Femur (tissue), 1 donor: ENCODE measurements at places on chromosomes 1 and 21.

DNA sequence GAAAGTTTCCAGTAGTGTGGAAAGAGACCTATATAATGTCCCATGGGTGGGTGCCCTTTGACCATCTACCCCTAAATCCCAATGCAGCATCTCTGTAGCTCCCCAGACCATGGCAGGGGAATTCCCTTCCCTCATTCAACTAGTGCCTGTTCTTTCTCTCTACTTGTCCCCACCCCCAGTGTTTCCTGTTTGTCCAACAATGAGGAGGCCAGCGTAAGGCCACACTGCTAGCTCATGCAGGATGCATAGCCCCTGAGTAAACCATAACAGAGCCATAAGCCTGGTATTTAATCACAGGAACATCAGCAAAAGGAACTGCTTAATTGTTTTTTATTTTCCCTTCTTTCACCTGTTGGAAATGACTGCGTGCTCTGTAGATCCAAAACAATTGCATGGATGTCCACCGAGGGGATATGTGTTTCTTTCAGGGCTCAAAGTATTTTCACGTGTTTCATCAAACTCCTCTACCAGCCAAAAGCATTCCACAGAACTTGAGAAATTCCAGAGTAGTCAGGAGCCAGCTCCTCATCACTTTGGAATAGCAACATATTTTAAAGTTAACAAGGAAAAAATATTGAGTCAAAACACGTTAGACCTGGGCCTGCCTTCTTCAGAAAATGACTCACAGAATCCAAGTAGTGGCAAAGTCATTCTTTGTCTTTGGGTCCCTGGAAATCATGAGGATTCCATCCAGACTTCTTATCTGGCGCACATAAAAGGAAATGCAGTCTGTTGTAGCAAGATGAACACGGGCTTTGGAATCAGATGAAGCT, 162.5 kb upstream of the SGIP1 start:
- DNase-seq = no peak

GRCh38 chr21:44761011-44761729, 40.5 kb downstream of the UBE2G2 start:
- no peak for DNase-seq

- DNase-seq = no peak
Observed at GRCh38 chr21:40684726-40685125, 162.2 kb downstream of the DSCAM start.

DNA sequence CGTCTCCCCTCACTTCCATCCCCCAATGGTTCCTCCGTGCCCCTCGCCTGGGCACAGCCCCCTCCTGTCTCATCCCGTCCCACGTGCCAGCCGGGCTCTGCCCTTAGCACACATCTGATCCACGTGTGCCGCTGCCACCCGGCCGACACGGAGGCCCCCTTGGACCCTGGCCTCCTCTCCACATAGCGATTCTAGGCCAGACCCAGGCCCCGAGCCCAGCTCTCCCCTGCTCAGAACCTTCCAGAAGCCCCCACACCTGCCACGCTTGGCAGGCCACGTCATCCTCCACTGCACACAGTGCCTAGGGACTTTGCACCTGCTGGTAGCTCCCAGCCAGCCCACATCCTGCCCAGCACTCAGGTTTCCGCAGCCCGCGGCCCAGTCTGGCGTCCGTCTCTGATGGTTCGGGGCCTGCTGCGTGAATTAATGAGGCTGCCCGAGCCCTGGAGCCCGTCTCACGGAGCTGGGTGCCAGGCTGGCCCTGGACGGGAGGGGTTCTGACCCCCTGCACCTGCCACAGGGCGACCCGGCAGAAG, 20.1 kb downstream of the PLCH2 start:
- no peak for DNase-seq

GRCh38 chr1:19597496-19598309, 46.4 kb upstream of the NBL1 start:
- no peak for DNase-seq

- no peak for DNase-seq
Observed at GRCh38 chr1:116064616-116065015, 46.6 kb upstream of the MAB21L3 start.

- no peak for DNase-seq
Observed at GRCh38 chr1:119333163-119333896, 35.3 kb upstream of the HAO2 start.

- DNase-seq = no peak
Observed at GRCh38 chr1:23475134-23475628, 8.8 kb downstream of the ASAP3 start.

DNA sequence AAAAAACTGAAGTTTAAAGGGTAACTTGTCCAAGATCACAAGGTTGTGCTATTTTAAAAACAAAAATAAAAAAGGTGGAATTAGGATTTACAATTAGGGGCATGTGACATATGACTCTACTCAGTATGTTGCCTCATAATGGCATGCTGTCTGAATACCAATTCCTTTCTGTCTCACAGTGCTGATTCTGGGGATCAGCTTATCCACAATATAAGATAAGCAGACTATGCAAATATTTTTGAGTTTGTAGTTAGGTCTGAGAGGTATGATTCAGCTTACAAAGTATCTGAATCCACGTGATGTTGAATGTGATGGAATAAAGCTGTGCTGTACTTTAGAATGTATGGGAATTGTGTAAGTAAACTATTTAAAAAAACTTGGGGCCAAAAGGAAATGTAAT, 216.6 kb downstream of the HHIPL2 start:
- DNase-seq = no peak

- DNase-seq = no peak
Observed at GRCh38 chr1:27007909-27008582, 4.6 kb downstream of the TENT5B start.

DNA sequence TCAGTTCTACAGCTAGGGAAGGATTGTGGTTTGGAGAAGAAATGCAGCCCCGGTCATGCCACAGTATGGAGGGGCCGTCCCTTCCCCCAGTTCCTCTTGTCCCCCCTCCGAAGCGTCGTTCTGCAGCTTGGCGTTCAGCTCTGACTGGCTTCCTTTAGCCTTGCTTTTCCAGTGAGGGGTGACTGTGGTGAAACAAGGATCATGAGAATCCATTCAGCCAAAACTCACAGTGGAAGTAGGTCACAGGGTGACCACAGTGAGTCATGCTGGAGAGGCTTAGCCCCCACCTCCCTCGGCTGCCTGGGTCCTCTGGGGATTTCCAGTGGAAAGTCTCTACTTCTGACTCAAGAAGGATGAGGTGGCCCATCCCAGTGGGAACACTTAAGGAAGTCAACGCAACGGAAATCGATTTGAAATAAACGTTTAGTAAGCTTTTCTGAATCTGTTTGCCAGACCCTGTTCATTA, 37.3 kb upstream of the COL6A2 start:
- DNase-seq = peak; percentile 82

DNA sequence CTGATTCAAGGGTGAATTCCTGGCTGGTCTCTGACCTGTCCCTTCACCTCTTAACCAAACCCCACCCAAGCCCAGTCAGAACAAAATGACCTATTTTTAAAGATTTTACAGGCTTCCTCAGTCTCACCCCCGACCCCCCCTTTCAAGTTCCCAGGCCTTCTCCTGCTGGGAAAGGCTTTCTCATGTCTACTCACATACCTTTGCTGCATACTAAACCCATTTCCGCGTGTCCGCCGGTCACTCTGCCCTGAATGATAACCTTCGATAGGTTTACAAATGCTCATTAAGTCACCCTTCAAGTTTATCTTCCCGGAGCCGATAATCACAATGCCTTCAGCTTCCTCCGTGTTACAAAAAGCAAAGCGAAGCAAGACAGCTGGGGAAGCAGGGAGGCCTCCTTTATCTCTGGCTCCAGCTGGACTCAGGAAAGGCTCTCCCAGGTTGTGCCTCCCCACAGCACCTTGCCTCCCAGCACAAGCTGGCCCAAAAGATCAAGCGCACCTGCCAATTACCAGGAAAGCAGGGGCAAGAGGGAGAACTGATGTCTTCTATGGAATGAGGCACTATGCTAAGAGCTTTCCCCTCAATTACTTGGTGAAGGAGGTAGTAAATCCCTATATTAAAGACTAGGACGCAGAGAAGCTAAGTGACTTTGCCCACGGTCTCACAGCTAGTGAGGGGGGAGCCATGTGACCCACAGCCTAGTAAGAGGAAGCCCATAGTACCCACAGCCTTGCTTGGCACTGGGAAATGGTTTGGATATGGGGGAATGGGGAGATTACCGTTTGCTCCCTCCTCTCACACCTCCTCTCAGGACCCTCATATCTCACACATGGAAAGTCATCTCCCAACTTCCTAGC, 15.9 kb downstream of the SMIM12 start:
- peak; percentile 6 for DNase-seq

DNA sequence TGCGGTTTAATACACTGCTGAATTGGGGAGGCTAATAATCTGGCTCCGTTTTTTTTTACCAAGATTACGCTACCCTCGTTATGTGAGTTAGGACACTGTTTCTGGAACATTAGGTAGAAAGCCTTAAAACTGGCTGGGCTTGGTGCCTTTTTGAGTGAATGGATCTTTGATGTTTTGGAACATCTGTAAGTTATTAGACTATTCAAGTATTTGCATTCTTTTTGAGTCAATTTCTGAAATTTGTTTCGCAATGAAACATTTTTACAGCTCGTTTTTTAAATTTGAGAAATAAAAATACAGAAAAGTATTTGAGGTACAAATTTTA, 106.9 kb downstream of the LTN1 start:
- DNase-seq = no peak

DNA sequence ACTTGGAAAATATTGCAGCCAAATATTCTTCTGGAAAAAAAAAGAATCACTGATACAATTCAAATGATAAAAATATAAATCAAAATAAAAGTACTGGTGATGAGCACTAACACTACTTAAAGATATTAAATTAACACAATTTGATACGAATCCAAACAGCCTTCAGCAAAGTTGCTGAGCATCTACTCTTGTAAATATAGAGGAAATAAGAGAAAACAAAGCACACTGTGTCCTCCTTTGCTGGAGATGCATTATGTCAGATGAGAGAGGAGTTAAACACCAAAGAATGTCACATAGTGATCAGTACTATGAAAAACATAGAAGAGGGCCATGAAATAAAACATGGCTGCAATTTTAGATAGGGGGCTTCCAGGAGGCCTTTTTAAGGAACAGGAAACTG, 177.4 kb upstream of the RNPC3 start:
- DNase-seq = no peak

DNA sequence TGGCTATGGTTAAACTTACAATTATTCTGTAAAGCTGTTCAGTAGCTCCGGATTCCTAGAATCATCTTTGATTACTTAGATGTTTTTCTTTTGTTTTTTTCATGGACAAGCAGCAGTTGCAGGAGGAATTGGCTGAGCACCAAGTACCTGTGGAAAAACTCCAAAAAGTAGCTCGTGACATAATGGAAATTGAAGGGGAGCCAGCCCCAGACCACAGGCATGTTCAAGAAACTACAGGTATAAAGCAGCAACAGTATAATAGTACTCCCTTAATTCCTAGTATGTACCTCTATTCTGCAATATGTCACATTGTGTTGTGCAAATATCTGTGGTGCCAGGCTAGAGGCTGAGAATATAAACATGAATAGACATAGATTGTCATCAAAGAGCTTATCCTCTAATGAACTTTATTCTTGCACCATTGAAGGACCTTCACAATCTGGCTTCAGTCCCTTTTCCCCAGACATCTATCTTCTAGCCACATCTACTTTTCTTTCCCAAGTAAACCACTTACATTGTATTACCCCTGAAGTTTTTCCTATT, 132.3 kb upstream of the BMP8A start:
- DNase-seq = peak; percentile 21

GRCh38 chr1:72516264-72516663, 233.9 kb upstream of the NEGR1 start:
- no peak for DNase-seq

GRCh38 chr1:11453742-11454491, 25.0 kb upstream of the DISP3 start:
- DNase-seq = no peak

DNA sequence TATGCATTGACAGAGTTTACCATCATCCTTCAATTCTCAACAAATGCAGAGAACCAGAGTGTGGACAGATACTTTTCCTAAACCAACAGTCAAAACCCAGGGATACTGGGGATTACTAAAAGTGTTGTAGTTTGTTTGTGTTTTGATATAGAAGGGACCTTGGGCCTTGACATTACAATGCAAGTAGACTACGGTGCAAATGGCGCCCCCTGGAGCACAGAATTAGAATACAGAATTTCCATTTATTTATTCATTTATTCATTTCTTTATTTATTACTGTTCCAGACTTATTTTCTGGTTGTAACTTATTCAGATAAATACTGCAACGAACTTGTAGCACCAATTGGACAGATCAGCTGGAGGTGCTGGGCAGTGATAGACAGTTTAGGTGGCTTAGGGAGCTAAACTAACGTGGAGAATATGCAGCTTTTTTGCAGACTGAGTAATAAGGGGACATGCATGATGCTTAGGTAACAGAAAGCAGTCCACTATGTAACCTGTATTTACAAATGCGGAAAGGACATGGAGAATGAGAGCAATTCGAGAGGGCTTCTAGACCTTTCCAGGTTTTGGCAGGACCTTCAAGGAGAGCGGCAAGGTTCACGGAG, 42.6 kb downstream of the KIRREL1 start:
- no peak for DNase-seq

- no peak for DNase-seq
Observed at GRCh38 chr1:75430526-75430925, 180.4 kb downstream of the SLC44A5 start.

GRCh38 chr1:41734201-41734970, 184.3 kb downstream of the HIVEP3 start:
- no peak for DNase-seq

- DNase-seq = no peak
Observed at GRCh38 chr1:215875236-215875635, 308.1 kb downstream of the KCTD3 start.

DNA sequence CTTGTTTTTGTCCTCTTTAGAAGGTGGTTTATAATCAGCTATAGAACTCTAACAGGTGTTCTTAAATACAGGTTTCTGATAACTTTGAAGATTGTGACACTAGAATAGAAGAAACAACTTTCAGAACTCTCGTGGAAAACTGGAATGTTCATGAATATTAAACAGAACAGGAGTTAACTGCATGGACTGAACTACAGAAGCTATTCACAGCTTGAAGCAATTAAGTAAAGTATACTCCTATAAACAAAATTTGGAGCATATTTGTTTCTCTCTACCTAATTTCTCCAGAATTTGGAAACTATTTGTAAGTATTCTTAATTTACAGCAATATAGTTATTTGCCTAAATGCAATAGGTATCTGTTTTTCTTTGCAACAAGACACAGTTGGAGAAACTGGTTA, 824.8 kb downstream of the ADGRL2 start:
- no peak for DNase-seq

- DNase-seq = no peak
Observed at GRCh38 chr1:42399315-42400100, 18.9 kb downstream of the RIMKLA start.

- DNase-seq = no peak
Observed at GRCh38 chr1:197391303-197392226, 123.5 kb downstream of the CRB1 start.

GRCh38 chr1:197892684-197893083, 9.7 kb upstream of the C1orf53 start:
- no peak for DNase-seq
